ENCODE measurements at places on chromosomes 3 and 15.

DNA sequence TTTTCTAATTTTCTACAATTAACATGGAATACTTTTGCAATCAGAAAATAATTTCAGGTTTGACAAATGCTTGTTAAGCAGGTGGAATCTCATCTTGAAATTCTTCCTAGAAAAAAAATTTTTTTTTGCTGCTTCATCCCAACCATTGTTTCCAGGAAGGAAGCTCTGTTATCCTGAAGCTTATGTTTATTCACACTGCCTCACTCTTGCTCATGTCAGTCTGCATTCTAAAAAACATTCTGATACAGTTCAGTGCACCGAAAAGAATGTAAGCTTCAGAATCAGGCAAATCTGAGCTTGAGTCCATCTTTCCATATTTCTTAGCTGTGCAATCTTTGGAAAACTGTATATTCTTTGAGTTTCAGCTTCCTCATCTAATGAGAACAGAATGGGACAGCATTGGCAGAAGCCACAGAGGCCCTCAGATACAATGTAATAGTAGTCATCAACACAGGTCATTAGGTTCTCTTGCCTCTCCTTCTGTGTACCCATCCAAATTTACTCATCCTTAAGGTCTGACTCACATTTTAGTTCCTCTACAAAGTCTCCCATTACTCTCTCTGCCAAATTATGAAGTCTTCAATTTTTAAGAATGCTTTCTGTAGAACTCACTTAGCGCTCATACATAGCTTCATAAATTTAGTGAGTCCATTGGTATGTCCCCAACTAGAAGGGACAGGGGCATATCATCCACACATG is 881.8 kb upstream of the NR2F2 start:
- DNase-seq = no peak

- DNase-seq = no peak
These were observed 145.7 kb downstream of the PLCL2 start for GRCh38 chr3:17030438-17030837.

- DNase-seq = peak; percentile 64
These were observed 144.4 kb downstream of the DNAJB8 start for GRCh38 chr3:128322030-128323022.

DNA sequence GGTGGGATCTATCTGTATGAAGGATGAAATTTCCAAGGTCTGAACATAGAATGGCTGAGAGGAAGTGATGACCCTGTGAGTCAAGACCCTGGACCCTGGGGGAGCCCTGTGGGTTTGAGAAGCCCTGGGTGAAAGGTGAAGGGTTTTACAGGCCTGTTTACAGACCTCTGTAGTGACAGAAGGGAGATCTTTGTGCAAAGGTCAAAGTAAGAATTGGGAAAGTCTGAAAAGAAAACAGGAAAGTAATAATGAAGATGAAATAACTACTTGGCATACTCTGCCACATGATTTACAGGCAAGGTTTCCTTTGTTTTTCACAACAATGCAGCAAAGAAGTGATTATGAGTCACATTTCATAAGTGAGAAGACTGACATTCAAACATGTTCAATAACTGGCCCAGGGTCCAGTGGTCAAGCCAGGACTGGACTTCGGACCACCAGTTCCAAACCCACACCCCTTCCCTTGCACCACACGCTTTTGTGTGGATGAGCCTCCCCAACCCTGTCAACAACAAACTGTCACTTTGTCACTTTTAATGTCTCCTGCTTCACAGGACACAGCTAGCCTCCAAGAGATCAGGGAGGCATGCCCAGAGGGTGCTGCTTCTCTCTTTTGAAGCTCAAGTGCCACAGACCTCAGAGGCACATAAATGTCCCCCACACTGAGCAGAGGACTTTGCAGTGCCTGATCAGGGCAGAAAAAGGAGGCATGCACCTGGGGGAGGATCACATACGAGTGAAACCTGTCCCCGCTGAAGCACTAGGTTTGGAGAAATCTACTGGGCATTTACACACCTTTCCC is 21.5 kb downstream of the CD86 start:
- no peak for DNase-seq

DNA sequence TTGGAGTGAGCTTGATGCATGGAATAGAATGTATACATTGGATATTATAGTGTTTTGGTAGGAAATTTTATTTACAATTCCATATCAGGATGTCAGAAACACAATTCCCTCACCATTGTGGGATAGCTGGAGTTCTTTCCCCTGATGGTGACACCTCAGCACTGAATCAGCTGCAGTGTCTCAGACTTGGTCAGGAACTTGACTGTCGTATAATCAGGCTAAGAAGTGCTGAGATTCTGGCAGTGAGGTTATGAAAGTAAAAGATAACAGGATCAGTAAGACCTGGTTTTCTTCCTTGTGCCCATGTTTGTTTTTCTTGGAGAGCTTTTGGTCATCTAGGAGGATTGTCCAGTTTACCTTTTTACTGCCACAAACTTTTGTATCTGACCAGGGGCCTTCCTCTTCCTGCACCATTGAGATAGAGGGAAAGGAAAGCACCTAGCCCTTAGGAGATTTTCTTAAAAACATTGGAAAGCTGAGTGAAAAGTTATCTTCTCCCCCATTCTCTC is 27.3 kb upstream of the ST3GAL6 start:
- DNase-seq = no peak

GRCh38 chr3:85560088-85560785 is 601.4 kb downstream of the CADM2 start:
- DNase-seq = no peak

GRCh38 chr15:40927873-40928806 is 1.0 kb upstream of the DLL4 start:
- no peak for DNase-seq

GRCh38 chr3:40869013-40869412 is 330.3 kb upstream of the CTNNB1 start:
- no peak for DNase-seq

DNA sequence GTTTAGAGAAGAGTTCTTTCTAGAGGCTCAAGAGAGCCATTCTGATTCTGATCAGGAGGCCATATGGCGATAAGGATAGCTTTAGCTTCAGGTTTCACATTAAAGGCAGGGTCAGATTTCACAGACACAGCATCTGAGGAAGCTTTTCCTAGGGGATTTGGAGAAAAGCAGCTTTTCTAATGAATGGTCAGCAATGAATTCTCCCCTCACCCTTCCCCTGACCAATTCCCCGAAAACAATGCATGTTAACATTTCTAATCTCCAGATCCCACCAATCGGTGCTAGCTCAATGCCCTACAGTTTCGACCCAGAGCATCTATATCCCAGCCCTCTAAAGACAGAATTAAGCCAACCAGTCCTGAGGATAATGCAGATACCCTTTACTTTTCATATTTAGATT is 9.8 kb downstream of the AGBL1 start:
- DNase-seq = no peak

DNA sequence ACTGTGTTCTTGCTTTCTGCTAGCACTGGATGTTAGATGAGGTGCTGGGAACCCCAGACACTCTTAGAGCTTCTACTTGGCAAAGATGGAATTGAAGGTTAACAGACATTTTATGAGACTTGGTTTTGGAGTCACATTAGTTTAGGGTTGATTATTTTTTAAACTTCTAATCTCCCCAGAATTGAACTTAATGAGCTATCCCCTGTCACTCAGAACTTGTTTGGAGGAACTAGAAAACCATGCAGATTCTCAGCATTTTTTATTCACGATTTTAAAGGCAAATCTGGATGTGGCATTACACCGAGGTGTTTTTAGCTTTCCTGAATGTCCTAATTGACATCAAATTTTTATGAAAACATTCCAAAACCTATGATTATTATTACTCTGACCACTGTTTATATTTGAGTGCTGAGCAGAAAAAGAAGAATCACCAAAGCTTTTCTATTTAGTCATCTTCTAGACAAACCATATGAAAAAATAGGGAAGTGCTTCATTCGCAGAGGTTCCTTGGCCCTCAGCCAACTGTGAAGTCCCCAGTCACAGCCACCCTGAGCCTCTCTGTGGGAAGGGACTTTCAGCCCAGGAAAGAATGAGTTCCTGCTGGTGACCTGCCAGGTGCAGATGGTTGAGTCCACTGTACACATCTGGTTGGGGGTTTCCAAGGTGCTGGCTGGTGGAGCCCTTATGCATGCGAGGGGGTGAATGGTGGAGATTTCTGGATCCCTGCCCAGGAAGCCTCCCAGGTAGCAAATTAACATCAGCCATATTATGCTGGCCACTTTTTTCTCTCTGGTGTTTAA is 196.0 kb upstream of the TOPAZ1 start:
- peak; percentile 53 for DNase-seq

DNA sequence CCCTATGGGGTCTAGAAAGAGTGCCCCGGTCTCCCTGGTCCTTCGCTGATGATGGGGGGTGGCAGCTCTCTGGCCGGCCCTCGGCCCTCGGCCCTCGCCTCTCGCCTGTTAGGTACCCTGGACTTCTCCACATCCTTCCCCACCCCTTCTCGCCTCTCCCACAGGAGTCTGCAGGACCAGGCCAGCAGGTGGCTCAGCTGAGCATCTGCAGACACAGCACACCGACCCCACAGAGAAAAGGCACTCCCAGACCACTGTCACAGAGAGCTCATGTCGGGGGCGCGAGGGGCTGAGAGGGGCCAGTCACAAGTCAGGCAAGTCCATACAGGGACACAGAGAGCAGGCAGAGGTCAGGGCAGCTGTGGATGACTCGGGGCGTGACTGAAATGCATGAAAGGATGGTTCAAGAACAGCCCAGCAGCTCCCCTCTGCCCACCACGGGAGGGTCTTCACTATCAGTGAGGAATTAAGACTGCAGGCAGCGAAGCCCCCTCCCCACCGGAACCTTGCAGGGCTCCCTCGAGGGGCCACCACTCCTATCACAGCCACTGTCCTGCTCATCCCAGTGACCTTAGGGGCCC is 181.7 kb upstream of the NSMCE3 start:
- no peak for DNase-seq

All from lung (tissue), 17 donors.